ENCODE measurements at places on chromosomes 12 and 14.

DNA sequence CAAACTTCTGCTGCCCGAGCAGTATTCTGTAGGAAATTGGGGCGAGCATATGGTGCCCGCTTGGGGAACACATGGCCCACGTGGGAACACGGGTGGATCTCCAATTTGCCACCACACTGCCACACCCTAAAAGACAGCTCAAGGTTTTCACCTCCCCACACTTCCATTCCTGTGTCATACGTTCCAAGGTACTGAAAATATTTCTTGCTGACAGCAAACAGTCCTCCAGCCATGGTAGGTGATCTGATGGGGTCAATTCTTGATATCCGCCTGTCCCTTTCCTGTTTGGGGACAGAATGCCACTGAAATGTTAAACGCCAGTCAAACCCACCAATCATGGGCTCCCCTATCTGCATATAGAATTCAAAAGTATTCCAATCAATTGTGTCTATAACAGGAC, 1.2 kb downstream of the GALNT4 start:
- DNase-seq = no peak

- no peak for DNase-seq
Observed at GRCh38 chr12:24278832-24279231, 329.4 kb upstream of the SOX5 start.

GRCh38 chr12:3647504-3647903, 105.4 kb downstream of the CRACR2A start:
- DNase-seq = no peak

GRCh38 chr12:131042834-131043245, 89.1 kb downstream of the ADGRD1 start:
- no peak for DNase-seq

GRCh38 chr14:96130391-96130790, 74.2 kb upstream of the BDKRB2 start:
- no peak for DNase-seq

DNA sequence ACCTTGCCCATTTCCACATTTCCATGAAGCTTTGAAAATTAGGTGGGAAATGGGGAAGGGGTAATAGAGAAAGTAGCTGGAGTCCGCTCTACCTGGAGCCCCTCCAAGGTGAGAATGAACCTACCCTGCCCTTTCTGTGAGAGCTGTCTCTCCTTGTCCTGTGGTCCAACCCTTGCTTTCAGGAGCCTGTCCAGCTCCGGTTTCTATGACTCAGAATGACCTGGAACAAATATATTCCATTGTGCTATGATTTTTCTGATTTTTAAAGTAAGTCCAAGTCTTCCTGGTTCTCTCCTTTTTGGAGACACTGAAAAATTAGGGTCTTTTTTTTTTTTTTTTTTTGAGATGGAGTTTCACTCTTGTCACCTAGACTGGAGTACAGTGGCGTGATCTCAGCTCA, 89.1 kb upstream of the VASH1 start:
- peak; percentile 41 for DNase-seq

DNA sequence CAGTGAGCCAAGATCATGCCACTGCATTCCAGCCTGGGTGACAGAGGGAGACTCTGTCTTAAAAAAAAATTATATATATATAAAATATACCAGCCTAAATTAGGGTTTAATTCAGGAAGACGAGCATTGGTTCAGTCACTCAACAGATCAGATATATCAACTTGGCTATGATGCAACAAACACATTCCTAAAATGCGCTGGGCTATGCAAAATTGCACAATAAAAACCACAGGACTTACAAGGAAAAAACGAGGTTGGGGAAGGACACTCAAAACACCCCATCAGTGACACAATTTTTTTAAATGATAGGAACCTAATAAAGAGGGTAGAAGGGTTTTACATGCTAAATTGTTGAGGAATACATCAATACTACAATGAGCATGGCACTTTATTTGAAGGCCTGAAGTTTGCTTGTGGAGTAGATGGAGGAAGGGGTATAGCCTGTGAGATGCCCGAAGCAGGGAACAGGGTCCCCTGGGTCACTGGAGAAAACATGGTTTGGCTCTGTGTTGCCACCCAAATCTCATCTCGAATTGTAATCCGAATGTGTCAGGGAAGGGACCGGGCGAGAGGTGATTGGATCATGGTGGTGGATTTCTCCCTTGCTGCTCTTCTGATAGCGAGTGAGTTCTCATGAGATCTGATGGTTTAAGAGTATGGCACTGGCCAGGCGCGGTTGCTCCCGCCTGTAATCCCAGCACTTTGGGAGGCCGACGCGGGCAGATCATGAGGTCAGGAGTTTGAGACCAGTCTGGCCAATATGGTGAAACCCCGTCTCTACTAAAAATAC, 71.2 kb downstream of the TNFAIP2 start:
- peak; percentile 80 for DNase-seq

DNA sequence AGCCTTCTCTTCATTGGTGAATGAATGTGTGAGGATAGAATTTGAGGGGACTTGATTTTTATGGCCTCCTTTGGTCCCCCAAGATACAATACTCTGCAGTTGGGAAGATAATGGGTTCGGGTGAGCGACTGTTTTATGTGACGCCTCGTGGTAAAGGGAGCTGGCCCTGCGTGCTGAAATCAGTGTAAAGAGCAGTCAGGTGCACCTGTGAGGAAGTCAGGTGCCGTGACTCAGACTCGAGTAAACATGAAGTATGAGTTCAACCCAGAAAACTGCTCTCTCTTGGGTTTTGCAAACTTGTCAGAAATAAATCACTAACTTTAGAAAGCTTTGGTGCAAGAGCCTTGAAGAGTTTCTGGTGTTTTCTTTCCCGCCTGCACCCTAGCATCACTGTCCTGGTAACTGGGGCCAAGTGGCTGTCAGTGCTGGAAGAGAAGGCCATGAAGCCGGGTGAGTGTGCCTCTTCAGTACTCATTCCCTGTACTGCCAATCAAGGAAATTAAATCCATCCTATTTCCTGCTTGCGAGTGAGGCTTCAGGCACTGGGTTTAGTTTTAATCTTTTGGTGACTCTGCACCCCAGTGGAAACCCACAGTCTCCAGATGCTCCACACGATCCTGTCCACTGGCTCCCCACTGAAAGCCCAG, 59.2 kb downstream of the AACS start:
- DNase-seq = peak; percentile 71

DNA sequence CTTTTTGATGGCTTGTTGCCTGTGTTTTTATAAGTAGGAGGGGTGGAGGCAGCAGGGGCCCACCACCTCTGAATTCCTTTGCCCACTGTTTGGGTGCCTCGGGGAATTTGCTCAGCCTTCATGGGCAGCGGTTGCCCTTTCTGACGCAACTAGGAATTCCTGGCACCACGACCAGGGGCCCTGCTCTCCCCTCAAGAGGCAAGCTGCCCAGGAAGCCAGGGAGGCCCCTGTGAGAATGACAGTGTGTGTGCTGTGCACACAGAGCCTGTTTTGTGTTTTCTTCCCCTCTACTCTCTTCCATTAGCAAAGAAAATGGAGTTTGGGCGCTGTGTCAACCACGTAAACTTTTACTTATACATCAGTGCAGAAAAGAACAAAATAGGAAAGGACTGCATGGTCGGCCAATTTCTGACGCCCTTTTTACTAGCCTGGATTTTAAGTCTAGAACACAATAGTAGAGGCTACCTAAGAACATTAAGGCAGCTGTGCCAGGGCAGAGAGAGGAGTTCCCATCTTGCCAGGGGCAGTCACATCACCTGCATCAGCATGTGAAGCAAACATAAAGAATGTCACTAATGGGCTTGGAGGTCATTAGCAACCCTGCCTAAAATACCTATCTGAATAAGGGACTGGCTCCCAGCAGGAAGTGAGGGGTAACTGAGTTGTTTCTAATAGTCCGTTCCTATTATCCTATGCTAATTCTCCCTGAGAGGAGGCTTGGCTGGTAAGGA, 17.9 kb upstream of the PTGR2 start:
- DNase-seq = peak; percentile 6

GRCh38 chr12:112885236-112885635, 21.5 kb upstream of the OAS1 start:
- no peak for DNase-seq

GRCh38 chr12:127290251-127290650, 976.7 kb upstream of the TMEM132C start:
- no peak for DNase-seq

GRCh38 chr12:132514838-132515237, 24.9 kb downstream of the FBRSL1 start:
- no peak for DNase-seq

- DNase-seq = no peak
Observed at GRCh38 chr14:85554106-85554505, 24.2 kb downstream of the FLRT2 start.

DNA sequence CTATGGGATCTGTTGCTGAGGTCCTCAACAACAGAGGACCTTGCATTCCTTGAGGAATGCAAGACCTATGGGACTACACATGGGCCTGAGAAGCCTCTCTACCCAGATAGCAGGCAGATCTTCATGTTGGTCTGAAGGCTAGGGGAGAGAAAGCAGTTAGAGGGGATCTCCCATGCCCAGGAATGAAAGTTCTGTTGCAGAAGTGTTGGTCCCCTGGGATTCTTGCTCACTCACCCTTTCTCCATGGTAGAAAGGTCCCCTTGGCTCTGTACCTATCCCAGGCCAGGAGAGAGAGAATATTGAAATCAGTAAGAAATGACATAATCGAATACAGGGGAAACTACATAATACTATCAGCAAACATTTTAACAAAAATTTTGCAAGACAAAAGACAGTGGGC, 16.5 kb upstream of the KLRC1 start:
- no peak for DNase-seq

- DNase-seq = no peak
Observed at GRCh38 chr12:26361964-26362363, 166.6 kb downstream of the SSPN start.

DNA sequence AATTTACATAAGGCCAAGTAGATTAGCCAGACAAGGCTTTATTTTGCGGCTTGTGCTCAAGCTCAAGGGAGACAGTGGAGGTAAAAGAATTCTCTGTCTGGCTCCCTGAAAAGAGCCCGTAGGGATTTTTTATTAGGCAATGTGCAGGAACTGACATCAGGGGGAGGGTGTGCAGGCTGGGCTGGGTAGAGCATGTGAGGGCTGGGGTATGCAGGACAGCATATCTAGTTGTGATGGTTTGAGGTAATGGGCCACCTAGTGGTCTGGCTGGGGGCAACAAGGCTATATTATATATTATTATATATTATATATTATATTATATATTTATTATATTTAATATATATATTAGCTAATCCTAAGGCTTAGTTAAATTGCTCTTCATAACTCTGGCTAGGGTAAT, 102.1 kb downstream of the TMEM117 start:
- peak; percentile 29 for DNase-seq

- DNase-seq = peak; percentile 14
Observed at GRCh38 chr14:20332431-20332787, 670 bp downstream of the CCNB1IP1 start.

DNA sequence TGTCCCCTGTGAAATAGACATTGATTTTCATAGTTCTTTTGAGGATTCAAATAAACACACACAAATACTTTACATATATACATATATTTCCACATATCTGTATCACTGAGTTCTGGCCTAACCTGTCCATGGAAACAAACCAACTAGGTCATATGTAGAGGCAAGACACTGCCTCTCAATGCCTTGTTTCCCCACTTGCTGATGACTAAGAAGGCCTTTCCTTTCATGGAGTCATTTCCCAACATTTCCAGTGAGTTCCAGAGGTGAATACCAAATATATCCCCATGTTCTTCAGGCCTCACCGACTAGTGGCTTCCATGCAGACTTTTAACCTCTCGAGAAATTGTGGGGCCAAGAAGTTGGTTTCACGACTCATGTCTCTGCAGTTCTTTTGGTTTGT, 120.8 kb downstream of the DNAI7 start:
- peak; percentile 77 for DNase-seq

DNA sequence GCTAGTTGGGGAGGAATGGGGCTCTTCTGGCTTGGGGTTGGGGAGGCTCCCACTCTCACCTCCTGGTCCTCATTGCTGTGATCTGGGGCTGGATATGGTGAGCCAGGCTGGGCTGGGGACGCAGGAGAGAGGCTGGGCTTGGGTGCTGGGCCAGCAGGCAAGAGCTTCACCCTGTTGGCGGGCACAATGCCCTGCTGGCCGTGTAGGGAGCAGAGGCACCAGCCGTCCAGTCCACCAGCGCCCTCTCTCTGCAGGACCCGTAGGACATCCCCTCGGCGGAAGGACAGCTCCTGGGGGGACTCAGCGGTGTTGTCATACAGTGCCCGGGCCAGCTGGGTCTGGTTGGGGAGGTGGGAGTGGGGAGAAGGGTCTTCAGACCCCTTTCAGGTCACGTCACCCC, 4.5 kb downstream of the EFS start:
- DNase-seq = no peak

GRCh38 chr12:51838762-51839161, 9.8 kb downstream of the FIGNL2 start:
- no peak for DNase-seq

All from epithelial cell of esophagus (primary cell).